ENCODE measurements at places on chromosomes 1 and 21.
A peak's percentile ranks its signal among the peaks of the same experiment; 100 is the strongest.

GRCh38 chr1:221549815-221550214, 192.1 kb downstream of the DUSP10 start:
- DNase-seq: no peak

- no peak for DNase-seq
These were observed 10.1 kb downstream of the AGMAT start for GRCh38 chr1:15574741-15575140.

- no peak for DNase-seq
These were observed 12.9 kb upstream of the PODN start for GRCh38 chr1:53048960-53049573.

- DNase-seq: no peak
These were observed 746.9 kb upstream of the ADGRL2 start for GRCh38 chr1:81053826-81054225.

- DNase-seq: no peak
These were observed 157.8 kb downstream of the PRDM16 start for GRCh38 chr1:3226701-3227350.

DNA sequence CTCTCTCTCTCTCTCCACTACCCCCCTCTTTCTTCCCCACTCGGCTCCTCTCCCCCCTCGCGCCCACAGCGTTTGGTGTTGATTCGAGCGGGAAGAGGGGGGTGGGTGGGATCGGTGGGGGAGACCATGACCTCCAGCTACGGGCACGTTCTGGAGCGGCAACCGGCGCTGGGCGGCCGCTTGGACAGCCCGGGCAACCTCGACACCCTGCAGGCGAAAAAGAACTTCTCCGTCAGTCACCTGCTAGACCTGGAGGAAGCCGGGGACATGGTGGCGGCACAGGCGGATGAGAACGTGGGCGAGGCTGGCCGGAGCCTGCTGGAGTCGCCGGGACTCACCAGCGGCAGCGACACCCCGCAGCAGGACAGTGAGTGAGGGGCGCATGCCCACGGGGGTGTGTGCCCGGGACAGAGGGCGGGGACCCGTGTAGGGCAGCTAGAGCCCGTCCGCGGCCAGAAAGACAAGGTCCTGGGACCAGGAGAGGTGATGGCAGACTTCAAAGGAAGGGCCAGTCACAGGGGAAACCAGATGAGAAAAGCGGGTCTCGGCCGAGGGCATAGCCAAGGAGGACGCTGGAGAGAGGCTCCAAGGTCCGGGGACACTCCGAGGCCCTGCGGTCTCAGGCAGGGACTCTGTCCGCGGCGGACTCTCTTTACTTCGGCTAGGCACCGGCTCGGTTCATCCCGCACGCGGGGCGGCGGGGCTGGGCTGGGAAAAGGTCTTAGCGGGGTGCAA, at the start of gene PRRX1:
Gene PRRX1, plus strand, starts transcription at position 39 of the 735 bp plus-strand sequence. Its CDS starts 88 bp downstream, at position 127.
- DNase-seq: no peak

- DNase-seq: no peak
These were observed 323.3 kb downstream of the RPS6KC1 start for GRCh38 chr1:213374369-213374768.

GRCh38 chr21:33071770-33072306, 1.9 kb downstream of the OLIG1 start:
- DNase-seq: peak; percentile 23

GRCh38 chr1:229753764-229754551, 127.9 kb downstream of the URB2 start:
- no peak for DNase-seq

- DNase-seq: no peak
These were observed 10.1 kb upstream of the SLC25A33 start for GRCh38 chr1:9529190-9529589.

DNA sequence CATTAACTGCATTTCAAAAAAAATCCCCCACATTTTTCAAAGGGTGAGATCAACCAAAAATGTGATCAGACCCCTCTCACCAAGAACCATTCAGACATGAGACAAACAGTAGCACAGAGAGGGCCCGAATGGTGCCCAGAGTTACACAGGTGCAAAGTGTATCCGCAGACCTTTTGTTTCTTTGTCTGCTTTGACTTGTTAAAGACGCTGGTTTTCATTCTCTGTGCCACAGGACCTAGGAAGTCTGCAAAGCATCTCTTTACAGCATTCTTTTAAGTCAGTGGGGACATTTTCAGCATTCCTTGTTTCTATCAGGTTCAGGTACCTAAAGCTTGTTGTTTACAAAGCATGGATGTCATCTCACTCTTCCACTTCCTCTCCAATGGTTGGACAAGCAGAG, 87.2 kb upstream of the MAP1LC3C start:
- no peak for DNase-seq

DNA sequence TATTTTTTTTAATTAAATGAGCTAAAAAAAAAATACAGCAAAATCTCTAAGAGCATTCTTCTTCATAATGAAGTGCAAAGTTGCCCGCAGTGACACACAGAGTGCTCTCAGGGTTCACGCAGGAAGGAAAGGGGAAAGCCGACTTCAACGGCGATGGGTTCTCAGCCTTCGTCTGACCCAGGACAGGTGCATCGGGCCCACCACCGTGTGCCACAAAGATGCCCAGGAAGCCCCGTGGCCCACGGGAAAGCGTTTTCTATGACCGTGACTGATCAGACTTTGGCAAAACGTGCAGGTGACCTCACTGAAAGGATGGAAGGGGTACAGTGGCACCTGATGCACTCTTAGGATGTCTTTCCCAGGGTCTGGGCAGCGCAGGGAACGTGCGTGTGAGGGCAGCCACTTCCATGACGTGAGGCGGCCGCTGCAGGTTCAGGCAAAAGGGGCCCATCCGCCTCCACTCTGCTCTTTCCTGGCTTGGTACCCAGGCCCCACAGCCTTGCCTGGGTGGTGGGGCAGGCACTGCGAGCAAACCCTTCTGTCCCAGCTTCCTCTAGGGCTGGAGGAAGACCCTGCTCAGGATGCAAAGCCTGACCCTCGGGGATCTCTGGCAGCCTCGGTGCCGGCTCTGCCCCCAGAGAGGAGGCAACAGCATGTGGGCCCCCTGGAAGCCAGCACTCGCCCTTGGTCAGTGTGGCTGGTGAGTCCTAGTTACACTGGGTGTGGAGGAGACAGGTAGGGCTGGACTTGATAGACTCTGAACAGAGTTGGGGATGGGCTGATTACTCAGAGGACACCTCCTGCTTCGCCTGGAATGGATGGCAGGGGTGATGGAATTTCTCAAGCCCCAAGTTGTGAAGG, 8.3 kb downstream of the LRRC47 start:
- no peak for DNase-seq

DNA sequence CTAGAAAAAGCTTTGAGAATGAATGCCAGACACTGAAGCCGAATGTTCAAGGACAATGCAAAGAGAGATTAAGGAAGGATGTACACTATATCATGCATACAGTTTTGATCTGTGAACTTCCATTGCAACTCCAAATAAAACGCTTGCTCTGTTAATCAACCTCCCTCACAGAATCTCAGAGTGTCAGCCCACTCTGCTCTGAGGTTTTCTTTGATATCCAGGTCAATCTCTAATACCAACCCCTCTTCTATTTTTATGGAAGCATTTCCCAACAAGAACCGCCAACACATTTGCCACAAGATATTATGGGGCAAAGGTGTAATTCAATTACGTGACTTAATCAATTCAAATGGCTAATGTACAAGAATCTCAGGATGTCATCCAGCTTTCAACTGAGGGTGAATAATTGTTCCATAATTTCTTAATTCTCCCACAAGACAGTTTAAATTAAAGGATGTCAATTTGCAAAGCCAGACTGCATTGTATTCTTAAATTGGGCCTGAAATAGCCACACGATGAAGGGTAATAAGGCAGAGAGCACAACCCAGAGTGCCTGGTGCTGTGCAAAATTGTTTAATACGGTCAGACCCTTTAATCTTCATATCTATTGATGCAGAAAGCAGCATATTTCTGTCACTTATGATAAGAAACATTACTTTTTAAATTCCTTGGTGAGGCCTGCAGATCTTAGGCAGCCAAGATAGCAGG, 459.2 kb upstream of the DAB1 start:
- no peak for DNase-seq

- no peak for DNase-seq
These were observed 49.2 kb downstream of the C8B start for GRCh38 chr1:56916630-56917029.

- no peak for DNase-seq
These were observed 109.9 kb downstream of the LYPLAL1 start for GRCh38 chr1:219283541-219283940.

GRCh38 chr1:53323316-53323715, 4.6 kb downstream of the LRP8 start:
- no peak for DNase-seq

GRCh38 chr21:32834211-32834915, 62.8 kb upstream of the PAXBP1 start:
- DNase-seq: no peak

DNA sequence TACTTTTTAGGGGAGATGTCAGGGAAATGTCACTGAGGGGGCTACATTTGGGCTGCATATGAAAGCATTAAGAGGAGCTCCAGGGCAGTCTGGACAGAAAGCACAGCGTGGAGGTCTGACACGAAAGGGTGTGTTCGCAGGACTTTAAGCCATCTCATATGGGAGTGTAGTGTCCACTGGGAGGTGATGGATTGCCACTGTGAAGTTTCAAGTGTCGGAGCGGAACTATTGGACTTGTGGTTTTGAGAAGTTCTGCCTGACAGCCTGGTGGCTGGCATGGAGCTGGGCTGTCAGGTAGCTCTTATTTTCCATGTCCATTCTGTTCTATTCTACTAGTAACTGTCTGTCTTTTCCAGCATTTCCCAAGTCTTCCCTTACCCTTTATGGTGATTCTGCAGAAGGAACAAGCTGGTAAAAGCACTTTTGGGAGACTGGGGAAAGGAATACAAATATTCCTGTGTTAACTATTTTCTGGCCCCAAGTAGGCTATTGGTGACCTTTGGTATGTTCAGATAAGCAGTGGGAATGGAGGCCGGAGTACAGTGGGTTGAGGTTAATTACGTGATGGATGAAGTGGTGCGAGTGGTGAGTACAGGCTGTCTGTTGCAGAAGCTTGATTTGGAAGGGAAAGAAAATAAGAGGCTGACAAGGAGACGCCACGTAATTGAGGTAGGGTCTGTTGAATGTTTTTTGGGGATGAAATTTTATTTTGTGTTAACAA, 19.3 kb downstream of the B3GALT5 start:
- no peak for DNase-seq

GRCh38 chr1:226598455-226598849, 49.9 kb downstream of the STUM start:
- DNase-seq: no peak

DNA sequence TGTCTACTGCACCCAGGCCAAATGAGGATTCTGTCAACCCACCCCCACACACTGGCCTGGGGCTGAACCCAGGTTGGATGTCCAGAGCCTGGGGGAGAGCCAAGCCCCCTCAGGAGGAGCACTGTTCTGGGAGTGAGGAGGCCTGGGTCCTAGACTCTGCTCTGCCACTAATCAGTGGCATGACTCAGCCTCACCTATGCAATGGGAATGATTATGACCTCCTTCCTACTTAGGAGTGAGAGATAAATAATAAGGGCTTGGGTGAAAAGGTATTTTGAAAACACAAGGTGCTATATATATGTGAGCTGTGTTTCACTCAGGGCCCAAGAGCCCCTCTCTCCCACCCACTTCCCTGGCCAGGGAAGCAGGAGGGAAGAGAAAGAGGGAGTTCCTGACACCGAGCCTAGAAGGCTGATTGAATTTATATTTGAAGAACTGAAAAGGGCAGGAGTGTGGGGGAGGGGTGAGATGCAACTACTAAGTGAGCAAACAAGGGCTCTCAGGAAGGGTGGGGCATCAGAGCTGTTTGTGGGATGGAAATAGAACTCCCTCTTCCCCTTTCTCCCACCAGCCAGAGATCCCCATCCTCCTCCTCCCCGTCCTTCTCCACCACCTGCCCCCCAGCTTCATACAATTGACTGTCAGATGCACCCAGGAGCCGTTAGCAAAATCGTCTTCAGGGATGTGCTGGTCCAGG, 8.2 kb downstream of the IGSF9 start:
- no peak for DNase-seq

GRCh38 chr1:75791022-75791421, 5.0 kb downstream of the RABGGTB start:
- DNase-seq: no peak

DNA sequence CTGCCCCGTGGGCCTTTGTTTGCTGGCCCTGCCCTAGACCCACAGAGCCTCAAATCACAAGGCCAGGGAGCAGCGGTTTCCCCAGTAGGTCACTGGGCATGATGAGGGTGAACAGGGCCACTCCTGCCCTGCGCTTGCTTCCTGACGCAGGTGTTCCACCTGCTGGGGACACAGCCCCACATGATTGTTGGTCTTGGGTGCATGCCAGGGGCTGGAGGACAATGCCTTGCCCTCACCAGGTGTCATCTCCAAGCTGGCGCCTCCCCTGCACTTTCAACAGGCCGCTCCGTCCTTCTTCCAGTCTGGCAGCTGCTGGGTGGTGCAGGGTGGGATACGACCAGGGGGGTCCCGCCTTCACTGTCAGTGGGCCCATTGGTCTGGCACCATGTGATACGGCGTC, 24.3 kb downstream of the IL10RB start:
- DNase-seq: no peak
